ENCODE measurements at places on chromosomes 7 and 10. TPM values are rescaled to one million over a fixed set of nuclear protein-coding genes. Genes with fewer than 3 reads are reported as not detected.
A peak's percentile ranks its signal among the peaks of the same experiment; 100 is the strongest.

GRCh38 chr10:97584060-97584797 is at the start of gene HOGA1:
TSS of gene HOGA1 (plus strand) at chr10:97584389. CDS start at chr10:97584704, 315 bp downstream.
- DNase-seq, result peak; percentile 92

DNA sequence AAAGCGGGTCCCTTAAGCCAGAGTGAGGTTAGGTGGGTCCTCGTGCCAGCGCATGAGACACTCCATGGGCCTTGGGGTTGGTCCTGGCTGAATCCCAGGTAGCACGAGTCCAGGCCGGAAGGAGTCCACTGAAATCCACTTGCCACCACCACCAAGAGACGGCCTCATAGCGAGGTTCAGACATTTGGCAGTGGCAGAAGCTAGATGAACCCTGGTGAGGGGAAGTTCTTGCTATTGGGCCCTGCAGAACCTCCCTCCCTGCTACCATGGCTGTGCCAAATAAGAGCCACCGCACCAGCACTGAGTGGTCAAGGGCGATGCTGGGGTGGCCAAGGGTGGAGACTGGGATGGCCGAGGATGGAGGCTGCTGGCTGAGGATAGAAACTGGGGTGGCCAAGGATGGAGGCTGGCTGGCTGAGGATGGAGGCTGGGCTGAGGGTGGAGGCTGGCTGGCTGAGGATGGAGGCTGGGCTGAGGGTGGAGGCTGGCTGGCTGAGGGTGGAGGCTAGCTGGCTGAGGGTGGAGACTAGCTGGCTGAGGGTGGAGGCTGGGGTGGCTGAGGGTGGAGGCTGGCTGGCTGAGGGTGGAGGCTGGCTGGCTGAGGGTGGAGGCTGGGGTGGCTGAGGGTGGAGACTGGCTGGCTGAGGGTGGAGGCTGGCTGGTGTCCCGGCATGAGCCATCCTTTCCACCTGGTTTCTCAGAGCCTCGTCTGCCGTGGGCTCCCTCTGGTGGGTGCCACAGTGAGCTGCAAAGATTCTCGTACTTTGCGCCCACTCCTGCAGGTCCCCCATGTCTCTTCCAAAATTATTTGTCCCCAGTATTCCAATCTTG is 88.2 kb downstream of the ELFN1 start:
- peak; percentile 80 for DNase-seq

TFR2 gene
- 0.13 TPM for total RNA-seq

LIPK gene
- not detected for total RNA-seq
